ENCODE measurements at places on chromosomes 13 and 19. TPM values are rescaled to one million over a fixed set of nuclear protein-coding genes. Genes with fewer than 3 reads are reported as not detected.

- no peak for DNase-seq
Measured at GRCh38 chr13:111202745-111203144, 87.6 kb downstream of the ARHGEF7 start.

GRCh38 chr13:41614671-41615527 is 157.5 kb downstream of the RGCC start:
- DNase-seq, result no peak

DNA sequence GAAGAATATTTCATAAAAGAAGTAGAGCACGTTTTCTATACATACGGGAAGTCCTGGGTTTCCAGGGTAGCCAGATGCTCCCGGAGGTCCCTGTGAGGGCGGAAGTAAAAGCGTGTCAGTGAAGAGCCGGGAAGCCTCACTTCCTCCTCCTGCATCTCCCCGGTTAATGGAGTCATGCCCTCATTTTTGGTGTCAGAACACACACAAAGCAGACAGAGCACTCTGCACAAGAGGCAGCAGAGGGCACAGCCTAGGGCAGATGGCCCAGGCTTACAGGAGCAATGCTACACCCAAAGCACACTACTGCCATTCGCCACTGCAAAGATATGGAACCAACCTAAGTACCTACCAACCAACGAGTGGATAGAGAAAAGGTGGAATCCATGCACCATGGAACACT is 94.4 kb downstream of the COL4A1 start:
- no peak for DNase-seq

DNA sequence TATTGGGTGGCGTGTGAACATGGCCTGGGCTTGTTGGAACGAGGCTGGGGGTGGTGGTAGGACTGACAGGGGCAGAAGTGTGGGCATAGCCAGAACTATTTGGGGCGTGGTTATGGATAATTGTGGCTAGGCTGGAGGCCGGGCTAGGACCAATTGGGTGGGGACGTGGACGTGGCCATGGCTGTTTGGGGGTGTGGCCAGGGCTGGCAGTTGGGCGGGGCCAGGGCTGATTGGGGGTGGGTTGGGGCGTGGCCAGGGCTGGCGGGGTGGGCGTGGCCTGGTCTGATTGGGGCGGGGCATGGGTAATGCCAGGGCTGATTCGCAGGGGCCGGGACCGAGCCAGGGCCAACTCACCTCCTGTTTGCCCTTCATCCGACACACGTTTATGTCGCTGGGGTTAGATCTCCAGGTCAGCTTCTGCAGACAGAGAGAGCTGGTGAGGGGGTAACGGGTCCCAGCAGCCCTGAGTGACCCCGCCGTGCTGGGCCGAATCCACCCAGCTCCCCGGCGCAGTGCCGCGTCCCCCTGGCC is 2.8 kb downstream of the SEMA6B start:
- DNase-seq, result peak; percentile 43

DNA sequence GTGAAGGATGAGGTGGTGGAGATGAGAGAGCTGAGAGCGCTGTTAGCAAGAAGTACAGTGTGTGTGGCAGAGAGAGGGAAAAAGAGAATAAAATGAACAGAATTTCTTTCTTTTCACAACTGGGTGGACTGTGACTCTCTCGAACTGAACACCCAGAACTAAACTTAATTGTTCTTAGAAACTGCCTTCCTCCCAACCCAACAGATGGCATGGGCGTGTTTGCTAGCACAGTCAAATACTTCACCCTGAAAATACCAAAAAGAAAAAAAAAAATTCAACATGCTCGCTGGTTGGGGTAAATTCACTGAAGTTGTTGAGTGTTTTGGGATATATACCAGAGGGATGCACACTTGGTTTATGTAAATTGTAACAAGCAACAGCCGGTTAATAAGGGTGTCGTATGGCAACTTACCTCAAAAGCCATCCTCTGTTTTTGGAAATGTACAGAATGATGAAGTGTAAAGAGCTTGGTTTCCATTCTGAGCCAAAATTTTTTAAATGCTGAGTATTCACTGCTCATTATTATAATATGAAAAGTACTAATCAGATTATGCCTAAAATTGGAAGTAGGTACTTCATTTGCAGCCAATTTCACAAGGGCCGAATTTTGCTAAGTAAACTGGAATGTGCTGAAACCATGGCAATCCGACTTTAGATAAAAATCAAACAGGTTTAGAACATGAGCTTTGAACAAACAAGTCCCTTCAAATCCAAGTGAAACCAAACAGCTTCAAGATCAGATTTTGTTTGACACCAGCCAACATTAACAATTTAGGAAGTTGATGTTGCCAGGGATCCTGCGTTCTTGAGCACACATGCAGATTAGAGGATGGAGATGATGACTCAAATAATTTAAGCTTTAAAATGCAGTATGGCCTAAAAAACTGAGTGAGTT is 115.8 kb downstream of the ZIC5 start:
- no peak for DNase-seq

GRCh38 chr19:14916848-14917247 is 24.4 kb upstream of the OR7C2 start:
- no peak for DNase-seq

GRCh38 chr19:35828692-35829301 is 16.2 kb upstream of the PRODH2 start:
- peak; percentile 69 for DNase-seq

- DNase-seq, result no peak
Measured at GRCh38 chr19:45070861-45071544, 5.3 kb downstream of the ZNF296 start.

- DNase-seq, result no peak
Measured at GRCh38 chr13:59861676-59862075, 302.1 kb downstream of the DIAPH3 start.

GRCh38 chr19:47778954-47779351 is 450 bp downstream of the SELENOW start:
- peak; percentile 48 for DNase-seq

GRCh38 chr13:30045916-30046704 is 195.7 kb upstream of the UBL3 start:
- no peak for DNase-seq

GRCh38 chr13:57353831-57354230 is 186.8 kb downstream of the PRR20E start:
- DNase-seq, result no peak

LRRC25 gene
- 0.12 TPM for total RNA-seq

GAS6 gene
- total RNA-seq, result 0.23 TPM

FUT3 gene
- total RNA-seq, result not detected

LACC1 gene
- 4.8 TPM for total RNA-seq

IRGC gene
- total RNA-seq, result not detected

SIRT6 gene
- total RNA-seq, result 37.8 TPM

ERICH4 gene
- total RNA-seq, result not detected

GPR12 gene
- total RNA-seq, result not detected

EDNRB gene
- not detected for total RNA-seq

Data from activated CD8-positive, alpha-beta memory T cell treated with anti-CD3 and anti-CD28 coated beads, Interleukin-2, amount 10 ng/mL, durations not matched to agents 7 days and 5 days (primary cell).